Natural killer cell treated with Interleukin-12 subunit alpha and Interleukin-12 subunit beta and Interleukin-15 and Interleukin-18, amount 100 ng/mL, for 72 hours (primary cell): ENCODE measurements at places on chromosomes 7 and 10. TPM values are rescaled to one million over a fixed set of nuclear protein-coding genes. Genes with fewer than 3 reads are reported as not detected.

NXPH1 gene
- not detected for total RNA-seq

DNA sequence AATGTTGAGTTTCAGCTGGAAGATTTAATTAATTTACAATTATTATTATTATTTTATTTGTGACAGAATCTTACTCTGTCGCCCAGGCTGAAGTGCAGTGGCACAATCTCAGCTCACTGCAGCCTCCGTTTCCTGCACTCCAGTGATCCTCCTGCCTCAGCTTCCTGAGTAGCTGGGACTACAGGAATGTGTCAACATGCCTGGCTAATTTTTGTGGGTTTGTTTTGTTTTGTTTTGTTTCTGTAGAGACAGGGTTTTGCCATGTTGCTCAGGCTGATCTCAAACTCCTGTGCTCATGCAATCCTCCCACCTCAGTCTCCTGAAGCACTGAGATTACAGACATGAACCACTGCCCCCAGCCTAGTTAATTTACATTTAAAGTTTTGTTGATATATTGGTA, 93.8 kb upstream of the MEOX2 start:
- no peak for DNase-seq

LIPN gene
- not detected for total RNA-seq

CLCN1 gene
- not detected for total RNA-seq

DNA sequence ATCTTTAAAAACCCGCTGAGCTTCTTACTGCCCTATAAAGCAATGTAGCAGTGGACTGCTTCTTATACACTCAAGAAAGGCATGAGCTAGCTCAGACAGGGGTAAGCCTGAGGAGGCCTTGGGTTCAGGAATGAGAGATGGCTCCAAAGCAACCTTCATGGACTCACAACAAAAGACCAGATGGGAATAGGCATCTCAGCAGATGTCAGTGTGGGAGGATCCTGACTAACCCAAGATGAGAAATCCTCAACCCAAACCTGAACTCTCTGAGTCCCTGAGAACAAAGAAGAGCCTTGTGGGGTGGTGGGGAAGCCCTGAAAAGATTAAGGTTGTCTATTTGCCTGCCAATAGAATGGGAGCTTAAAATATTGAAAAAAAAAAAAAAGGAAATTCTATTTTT, 807.4 kb downstream of the KCNMA1 start:
- no peak for DNase-seq

DNA sequence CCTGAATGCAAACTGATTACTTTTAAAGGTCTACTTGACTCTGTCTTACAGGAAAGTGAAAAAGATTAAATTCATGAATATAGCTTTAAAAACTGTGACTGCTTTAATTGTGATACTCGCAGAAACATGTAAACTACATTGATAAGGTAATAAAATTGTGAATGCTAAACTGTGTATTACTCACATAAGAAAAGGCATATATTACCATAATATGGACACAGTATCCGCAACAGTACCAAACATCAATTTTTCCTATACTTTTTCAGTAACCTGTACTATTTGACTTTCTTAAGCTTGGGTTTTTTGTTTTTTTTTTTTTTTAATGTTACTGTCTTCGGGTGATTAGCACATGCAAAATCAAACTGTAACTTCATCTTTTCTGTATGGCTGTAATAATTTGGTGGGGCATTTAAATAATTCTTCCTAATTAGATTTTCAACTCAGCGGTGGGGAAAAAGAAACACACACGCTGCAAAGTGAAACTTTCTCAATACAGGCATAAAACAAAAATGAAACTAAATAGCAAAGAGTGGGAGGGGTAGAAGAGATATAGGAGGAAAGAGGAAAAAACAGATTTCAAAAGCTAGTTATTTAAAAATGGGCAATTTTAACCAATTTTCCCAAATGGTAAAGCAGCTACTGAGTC, 23.2 kb downstream of the NT5C3A start:
- no peak for DNase-seq

HIP1 gene
- total RNA-seq: 13.5 TPM

DNA sequence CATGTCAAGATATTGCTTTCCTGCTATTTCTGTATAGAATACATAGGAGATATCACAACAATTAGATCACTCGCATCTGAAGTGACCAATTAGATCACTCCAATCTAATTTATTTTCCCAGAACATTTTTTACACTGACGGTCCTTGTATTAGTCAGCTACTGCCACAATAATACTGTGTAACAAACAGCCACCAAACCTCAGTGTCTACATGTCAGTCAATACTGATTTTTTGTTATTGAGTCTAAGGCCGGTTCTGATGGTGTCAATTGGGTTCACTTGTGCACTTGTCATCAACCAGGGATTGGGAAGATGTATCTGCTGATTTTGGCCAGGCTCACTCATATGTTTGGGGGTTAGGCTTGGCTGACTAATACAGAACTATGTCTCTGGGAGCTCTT, 275.9 kb upstream of the NFE2L3 start:
- DNase-seq: no peak

GIMAP4 gene
- total RNA-seq: 245 TPM

- no peak for DNase-seq
Measured at GRCh38 chr7:107234436-107234835, 65.6 kb downstream of the HBP1 start.

DNA sequence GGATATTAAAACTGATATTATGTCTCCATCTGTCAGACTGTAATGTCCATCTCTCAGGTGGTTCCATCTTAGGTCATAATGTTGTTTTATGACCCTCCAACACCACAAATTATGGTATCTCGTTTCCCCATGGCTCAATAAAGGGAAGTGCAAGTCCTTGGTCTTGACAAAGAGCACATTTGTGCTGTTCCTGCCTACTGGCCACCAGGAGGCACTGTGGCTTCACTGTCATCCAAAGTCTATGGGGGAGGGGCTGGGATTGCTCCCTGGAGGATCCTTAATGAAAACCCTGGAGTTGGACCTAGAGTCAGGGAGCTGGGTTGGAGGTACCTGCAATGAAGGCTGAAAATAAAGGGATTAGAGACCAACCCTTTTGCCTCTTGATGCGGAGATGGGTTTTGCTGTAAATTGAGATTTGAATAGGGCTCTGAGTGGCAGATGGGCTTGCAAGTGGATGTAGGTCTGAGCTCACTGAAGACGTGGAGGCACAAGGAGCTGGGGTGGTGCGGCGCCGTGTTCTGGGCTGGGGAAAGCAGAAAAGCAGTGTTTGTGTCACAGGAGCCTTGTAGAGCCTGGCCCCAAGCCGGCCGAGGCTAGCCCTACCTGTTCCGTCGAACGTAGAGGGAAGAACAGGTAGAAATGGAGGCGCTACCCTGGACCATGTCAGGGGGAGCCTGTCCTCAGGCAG, 180.5 kb upstream of the PRSS58 start:
- no peak for DNase-seq
